HCEC 1CT (cell line): ENCODE measurements at places on chromosomes 3 and 15.

GRCh38 chr15:65254356-65254755 is 32.3 kb downstream of the PARP16 start:
- DNase-seq: no peak

GRCh38 chr3:133136114-133137041 is 98.2 kb downstream of the TMEM108 start:
- no peak for DNase-seq

- no peak for DNase-seq
These were observed 46.4 kb upstream of the SYNM start for GRCh38 chr15:99058421-99058870.

- DNase-seq: peak; percentile 51
These were observed 230.3 kb upstream of the TBL1XR1 start for GRCh38 chr3:177427540-177427939.

DNA sequence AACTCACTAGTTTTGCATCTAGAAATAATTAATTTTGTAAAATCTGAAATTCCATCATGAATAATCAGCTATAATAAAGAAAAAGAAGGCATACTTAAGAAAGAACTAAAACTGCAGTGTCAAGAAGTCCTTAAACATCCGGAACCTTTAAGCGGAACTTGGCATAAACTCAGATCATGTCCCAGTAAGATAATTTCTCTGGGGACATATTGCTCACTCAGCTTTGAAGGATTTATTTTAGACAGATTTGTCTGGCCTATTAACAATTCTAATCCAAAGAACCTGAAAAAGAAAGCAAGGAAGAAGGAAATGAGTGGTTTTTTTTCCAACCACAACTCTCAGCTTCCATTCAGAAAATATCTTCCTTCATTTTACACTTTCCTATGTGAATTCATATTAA is 850.3 kb downstream of the ROBO1 start:
- no peak for DNase-seq

DNA sequence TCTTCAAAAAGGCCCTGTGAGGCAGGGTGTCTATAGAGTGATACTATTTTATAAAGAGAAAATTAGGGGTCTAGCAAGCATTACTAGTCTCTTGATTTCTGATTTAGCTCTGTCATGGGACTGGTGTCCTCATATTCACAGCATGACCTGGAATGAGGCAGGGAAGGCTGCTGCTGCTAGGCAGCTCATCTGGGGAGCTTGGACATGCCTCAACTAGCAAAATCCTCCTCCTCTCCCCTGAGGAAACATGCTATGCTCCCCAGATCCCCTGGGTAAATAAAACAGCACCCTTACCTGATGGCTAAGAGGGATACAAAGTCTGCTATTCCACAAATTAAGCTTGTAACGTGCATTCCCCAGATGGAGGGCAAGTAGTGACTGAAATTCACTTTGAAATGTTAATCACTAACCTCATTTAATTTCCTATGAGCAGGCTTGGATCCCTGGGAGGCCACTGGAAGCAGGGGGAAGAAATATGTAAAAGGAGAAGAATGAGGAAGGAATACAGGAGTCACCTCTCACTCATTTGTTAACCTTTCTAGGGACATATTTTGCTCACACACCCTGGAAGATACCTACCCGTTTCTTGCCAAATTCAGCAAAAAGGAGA is 709.4 kb downstream of the SQOR start:
- no peak for DNase-seq

DNA sequence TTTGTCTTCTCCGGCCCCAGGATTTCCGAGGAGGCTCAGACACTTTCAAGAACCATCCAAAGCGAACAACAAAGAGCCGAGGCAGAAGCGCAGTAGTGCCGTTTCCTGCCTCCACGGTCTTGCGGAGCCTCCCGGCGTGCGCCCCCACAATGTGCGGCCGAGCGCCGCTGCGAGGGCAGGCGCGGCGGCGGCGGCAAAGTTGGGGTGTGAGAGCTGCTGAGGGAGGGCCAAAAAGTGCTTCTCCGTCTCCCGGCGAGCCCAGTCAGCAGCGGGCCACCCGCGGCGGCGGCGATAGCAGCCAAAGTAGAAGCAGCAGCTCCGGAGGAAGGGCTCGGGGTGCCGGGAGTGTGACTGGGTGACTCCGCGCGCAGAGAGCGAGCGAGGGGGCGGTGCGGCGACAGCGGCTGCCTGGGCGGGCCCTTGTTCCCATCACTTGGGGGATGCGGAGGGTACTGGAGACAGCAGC is 749.1 kb downstream of the ROBO1 start:
- DNase-seq: peak; percentile 72

GRCh38 chr3:46089237-46090011 is 62.1 kb upstream of the XCR1 start:
- DNase-seq: peak; percentile 100
